Occipital lobe (tissue), 3 donors: ENCODE measurements at places on chromosomes 1 and 21.

GRCh38 chr1:234311414-234311813 is 61.8 kb upstream of the COA6 start:
- no peak for DNase-seq

DNA sequence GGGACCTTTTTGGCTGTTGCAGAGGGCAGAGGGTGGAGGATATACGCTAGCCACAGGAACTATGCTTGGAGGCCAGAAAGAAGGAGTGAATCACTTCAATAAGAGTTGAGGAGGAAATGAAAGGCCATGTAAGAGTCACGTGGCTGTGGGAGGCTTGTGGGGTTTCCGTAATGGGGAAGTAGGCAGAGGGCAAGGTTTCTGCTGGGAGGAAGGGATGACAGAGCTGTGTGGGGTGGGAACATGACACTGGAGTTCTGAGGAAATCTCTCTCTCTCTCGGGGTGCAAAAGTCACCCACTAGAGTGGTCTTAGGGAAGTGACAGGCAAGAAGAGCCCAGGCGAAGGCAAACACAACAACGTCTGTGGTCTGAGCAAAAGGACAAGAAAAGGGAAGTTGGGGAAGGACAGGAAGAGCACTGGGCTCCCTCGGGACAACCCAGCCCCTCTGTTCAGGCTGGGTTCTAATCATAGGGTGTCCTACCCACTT is 3.9 kb upstream of the CD1C start:
- DNase-seq: peak; percentile 4

DNA sequence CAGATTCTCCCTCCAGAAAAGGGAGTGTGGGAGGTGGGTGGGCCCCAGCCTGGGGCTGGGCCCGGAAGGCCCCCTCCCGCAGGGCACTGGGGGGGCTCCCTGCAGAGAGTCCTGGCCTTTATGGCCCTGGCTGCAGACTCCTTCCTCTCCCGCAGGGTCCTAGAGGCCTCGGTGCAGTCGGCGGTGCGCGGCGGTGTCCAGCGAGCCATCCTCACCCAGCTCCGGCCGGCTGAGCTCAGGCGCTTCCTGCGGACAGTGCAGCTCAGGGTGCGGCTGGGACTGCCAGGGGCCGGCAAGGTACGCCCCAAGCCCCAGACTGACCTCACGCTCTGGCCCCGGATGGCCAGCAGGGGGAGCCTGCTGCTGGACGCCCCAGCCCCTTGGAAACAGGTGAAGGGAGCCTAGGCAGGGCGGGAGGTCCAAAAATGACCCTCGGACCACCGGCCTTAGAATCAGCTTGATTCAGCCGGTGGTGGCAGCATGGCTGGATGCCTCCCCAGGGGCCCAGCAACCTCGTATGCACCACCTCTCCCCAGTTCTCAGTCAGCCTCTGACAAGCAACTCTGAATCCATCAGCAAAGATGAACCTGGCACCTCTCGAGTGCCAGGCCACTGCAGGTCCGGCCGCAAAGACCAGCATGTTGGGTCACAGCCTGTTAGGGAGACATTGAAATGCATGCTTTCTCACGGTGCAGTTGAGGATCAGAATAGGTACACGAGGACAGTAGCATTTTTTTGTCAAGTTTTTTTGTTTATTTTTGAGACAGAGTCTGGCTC is 20.6 kb downstream of the MTHFR start:
- DNase-seq: peak; percentile 30

DNA sequence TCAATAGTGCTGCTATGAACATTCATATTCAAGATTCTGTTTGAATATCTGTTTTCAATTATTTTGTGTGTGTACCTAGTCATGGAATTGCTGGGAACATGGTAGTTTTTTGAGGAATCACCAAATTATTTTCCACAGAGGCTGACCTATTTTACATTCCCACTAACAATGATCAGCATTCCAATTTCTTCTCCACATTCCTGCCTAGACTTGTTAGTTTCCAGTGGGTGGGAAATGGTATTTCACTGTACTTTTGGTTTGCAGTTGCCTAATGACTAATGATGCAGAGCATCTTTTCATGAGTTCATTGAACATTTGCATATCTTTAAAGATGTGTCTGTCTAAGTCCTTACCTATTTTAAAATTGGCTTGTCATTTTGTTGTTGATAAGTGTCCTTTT is 1182.6 kb upstream of the B3GALT2 start:
- DNase-seq: no peak

GRCh38 chr1:8889925-8890785 is 11.7 kb upstream of the ENO1 start:
- DNase-seq: peak; percentile 54

GRCh38 chr1:68210829-68211228 is 21.5 kb downstream of the WLS start:
- no peak for DNase-seq

- DNase-seq: no peak
These were observed 15.6 kb upstream of the RAP1A start for GRCh38 chr1:111603979-111604378.

DNA sequence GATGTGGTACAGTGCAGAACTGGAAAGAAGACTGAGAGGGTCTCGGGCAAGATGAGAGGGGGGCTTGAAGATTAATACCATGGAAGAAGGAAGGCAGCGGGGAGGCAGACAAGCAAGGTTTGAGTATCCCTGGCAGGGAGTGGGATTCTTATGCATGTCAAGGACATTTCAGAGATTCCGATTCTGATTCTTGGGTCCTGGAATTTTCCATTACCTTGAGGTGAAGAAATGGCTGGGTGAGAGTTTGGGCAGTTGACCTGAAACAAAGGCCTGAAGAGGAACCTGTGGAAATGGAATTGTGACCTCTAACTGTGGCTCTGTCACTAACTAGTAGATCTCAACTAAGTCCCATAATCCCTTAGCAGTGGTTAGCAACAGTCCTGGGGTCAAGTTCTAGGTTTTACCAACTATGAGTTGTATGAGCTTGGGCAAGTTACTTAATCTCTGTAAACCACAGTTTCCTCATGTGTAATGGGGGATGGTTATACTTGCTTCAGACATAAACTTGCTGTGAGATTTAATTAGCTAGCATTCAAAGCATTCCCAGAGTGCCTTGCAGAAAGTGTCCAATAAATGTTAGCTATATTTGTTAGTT is 8.6 kb upstream of the ACTN2 start:
- no peak for DNase-seq

DNA sequence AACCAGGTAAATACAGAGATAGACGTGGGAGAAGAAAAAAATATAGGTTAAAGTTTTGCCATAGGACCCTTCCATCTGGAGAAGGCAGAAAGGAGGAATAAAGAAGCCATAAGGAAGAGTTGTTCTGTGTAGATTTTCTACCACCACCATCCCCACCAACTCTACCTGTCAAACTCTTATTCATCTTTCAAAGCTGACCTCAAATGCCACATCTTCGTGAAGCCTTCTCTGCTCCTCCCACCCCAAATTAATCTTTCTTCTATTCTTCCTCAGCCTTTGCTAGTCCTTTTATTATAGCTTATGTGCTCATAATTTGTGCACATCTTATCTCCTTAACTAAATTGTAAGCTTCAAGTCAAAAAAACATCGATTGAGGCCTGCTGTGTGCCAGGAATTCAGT is 1.3 kb upstream of the NECTIN4 start:
- no peak for DNase-seq

DNA sequence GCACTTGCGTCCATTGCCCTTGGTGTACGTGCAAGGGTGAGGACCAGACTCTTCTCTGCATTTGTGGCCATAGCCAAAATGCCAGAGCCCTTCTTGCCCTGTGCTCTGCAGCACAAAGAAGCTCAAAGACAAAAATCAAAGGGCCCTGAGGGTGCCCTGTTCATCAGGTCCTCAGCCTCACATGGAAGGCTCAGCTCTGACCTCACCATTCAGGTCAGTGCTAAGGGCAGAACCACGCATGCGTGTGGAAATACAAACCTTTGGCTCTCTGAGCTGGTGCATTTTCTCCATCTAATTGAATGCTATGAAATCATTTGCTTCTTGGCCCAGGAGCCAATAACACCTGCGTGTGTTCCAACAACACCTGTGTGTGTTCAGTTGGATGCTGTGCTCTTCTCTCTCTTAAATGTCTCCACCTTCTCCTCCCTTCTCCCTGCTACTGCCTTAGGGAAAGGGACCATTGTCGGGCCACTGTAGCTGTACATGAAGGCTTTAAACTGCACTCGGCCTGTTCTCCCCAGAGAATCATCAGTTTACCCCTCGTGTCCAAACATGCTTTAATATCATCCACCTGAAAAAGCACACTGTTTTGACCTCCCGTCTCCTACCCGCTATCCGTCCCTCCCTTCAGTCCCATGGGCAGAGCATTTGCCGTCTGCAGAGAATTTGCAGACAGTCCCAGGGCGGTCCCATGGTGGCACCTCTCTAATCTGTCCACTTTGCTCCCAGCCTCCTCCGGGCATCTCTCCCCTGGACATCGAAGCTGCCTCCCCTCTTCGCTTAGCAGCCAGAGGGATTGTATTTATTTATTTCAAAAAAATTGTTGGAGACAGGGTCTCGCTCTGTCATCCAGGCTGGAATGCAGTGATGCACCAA is 60.6 kb downstream of the EVA1C start:
- no peak for DNase-seq

DNA sequence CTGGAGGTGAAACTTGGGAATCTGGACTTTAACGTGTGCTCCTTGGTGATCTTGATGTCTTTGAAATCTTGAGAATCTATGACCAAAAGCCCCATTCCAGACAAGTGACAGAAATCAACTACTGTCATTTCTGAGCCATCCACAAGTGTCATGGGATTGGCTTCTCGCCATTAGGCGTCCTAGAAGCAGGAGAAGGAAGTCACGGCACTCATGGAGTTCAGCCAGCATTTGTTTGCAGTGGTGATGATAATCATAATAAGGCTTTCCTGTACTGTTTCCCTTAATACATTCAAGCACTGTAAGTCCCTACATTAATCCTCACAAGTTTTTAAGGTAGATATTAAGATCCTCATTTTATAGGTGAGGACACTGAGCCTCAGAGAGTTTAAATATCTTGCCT is 11.9 kb downstream of the F5 start:
- no peak for DNase-seq

GRCh38 chr21:42565886-42566523 is 52.4 kb downstream of the SLC37A1 start:
- DNase-seq: no peak

DNA sequence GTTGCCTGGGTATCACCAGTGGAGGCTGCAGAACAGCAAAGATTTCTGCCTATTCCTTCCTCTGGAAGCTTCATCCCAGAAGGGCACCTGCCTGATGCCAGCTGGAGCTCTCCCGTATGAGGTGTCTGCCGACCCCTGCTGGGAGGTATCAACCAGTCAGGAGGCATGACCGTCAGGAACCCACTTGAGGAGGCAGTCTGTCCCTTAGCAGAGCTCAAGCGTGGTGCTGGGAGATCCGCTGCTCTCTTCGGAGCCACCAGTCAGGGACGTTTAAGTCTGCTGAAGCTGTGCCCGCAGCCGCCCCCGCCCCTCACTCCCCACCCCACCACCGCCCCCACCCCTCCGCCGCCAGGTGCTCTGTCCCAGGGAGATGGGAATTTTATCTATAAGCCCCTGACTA is 23.1 kb upstream of the HFM1 start:
- DNase-seq: no peak

DNA sequence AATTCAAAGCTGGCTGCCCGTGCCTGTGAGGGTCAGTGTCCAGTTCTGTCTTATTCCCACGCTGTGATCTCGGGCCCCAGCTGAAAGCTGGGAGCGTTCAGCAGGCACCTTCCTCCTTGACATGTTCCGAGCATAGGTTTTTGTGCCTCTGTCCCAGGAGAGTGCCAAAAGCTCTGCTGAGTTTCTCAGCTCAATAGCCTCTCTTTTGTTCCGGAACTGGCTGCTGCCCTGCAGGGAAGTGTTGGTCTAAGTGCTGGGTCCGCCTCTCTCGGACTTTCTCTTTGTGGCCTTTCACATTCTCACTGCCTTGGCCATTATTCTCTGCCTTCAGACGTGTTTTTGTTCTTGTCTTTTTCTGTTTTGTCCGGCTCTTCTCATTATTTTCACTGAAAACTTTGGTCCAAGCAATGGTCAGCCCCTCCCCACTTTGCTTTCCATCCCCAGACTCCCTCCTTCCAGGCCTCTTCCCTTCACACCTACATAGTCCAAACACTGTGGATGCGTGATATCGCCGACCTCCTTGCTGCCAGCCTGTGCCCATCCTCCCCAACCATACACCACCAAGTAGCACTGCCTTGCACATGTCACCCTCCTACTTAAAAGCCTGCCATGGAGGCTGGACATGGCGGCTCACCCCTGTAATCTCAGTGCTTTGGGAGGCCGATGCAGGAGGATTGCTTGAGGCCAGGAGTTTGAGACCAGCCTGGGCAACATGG is 233.8 kb downstream of the RHOU start:
- DNase-seq: no peak
